NCI-H446 (cell line): ENCODE measurements at places on chromosomes 5 and 9.

DNA sequence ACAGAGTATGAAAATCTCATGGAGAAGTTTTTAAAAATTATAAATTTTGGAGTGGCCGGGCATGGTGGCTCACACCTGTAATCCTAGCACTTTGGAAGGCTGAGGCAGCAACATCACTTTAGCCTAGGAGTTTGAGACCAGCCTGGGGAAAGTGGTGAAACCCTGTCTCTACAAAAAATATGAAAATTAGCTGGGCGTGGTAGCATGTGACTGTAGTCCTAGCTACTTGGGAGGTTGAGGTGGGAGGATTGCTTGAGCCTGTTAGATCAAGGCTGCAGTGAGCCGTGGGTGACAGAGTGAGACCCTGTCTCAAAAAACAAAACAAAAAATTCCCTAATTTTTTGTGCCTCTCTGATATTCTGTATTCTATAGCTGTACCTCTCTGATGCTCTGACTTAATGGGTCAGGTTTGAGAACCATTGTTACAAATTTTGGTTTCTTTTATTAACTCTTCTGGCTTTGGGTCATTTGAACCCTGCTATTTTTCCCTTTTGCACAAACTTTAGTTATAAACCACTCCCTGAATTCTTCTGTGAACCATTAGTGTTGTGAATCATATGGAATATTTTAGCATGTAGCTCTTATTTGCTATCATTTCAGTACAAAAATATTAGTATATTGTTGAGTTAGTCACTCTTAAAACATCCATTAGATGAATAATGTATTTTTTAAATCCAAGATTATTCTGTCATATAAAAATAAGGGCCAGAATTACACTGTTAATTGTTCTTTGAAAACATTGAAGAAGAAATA is 51.0 kb downstream of the FER start:
- no peak for DNase-seq

GRCh38 chr9:17669206-17669605 is 90.3 kb downstream of the SH3GL2 start:
- DNase-seq = no peak

DNA sequence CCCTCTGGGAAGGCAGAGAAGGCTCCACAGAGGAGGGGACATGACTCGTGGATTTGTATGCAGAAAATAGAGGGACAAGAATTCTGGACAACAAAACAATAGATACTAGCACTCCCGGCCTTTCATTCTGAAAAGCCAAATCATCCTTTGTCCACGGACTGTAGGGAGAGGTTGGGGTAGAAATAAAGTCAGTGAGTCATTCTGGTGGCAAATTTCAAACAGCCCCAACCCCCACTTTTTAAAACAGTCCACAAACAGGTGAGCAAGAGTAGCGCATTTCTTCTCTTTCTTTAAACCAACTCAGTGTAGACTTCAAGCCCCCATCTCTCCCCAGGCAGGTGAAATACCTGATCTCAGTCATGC is 56.1 kb downstream of the PTPDC1 start:
- no peak for DNase-seq

DNA sequence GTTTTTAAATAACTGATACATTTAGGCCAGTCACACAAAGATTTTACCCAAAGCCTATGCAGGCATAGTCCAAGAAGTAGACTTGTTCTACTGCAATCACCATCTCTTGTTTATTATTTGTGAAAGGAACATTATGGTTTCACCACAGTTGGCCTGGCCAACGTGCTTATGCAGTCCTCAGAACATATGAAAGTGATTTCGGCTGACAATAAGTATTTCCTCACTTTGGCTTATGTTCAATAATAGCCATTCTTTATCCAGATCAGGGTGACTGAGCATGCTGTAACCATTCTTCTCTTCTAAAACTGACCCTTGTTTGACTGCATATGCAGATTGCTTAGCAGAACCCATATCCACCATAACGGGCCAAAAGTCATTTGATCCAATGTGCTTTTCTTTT is 76.6 kb upstream of the CCDC152 start:
- DNase-seq = no peak

- no peak for DNase-seq
Observed at GRCh38 chr5:163642904-163643303, 137.5 kb downstream of the MAT2B start.

DNA sequence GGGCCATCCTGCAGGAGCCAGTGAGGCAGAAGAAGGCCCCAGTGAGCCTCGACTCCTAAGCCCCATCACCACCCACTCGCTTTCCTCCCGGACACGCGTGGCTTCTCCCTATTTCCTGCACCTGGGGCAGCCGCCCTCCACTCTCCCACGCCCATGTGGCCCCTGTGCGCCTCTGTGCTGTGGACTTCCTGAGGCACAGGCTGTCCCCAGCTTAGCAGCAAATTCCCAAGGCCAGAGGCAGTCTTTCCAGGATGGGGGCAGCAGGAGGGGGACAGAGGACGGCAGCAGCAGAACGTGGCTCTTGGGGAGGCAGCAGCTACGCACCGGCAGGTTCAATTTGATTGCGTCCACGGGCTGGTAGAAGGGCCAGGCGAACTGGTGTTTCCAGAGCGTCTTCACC is 14.9 kb downstream of the BRD3 start:
- no peak for DNase-seq

GRCh38 chr9:61669352-61669751 is 479.5 kb downstream of the SPATA31A7 start:
- DNase-seq = no peak

- no peak for DNase-seq
Observed at GRCh38 chr9:109689701-109690100, 90.3 kb upstream of the PALM2AKAP2 start.

DNA sequence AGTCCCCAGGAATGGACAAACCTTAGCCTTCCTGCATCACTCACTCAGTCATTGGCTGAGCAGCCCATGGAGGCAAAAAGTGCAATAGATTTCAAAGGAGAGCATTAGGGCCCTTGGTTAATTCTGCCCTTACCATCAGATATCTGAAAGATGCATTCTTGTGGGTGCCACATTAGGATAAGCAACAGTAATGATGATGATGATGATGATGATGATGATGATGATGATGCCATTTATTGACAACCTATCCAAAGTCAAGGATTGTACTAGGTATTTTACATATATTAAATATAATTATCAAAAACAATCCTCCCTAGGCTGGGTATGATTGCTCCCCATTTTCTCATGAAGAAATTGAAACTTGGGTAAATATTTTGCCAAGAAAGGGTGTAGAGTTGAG is 9.6 kb upstream of the MED10 start:
- DNase-seq = no peak

DNA sequence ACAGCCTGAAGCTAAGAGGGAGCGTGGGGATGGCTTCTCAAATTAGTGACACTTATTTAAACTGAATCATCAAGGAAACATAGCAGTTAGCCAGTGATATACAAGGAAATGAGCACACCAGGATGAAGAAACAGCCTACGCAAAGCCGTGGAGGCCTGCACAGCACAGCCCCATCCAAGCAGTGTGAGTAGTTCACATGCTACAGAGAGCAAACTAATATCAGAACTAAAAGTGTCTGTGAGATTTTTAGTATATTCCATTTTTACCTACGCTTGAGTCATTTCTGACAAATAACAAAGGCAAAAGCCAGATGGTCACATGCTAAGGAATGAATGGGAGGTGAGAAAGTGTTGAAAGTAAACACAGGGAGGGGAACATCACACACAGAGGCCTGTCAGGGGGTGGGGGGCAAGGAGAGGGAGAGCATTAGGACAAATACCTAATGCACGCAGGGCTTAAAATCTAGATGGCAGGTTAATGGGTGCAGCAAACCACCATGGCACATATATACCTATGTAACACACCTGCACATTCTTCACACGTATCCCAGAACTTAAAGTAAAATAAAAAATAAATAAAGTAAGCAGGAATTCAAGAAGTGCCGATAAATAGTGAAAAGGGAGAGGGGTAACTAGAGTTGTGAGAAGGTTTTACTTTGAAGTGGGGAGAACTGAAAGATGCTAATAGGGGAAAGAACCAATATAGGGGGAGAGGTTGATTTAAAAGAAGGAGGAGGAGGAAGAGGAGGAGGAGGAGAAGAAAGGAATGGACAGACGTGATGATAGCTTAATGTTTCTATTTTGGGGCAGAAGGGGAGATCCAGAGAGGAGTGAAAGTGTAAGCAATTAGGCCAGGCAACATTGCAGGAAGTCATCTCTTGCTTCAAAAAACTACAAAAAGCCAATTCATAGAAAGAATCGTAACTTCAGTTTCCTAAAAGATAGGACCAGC is 100.9 kb upstream of the PTGER4 start:
- no peak for DNase-seq

- DNase-seq = no peak
Observed at GRCh38 chr5:174309131-174309795, 263.8 kb downstream of the NSG2 start.

DNA sequence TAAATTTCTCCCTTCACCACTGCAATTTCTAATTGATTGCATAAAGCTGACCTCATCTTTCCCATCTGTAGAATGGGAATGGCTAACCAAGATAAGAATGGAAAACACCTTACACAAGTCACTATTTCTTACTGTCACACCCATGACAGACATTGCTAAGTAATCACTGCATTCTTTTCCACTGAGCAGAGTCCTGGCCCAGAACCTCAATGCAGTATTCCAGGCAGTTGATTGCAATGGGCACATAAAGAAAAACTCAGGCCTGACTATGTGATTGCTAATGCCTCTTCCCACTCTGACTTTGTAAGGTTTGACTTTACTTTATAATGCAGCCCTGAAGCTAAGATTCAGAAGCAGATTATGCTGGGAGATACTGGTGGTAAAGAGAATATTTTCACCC is 29.3 kb downstream of the TRIM32 start:
- no peak for DNase-seq

GRCh38 chr5:107500840-107501239 is 169.9 kb downstream of the EFNA5 start:
- DNase-seq = no peak

DNA sequence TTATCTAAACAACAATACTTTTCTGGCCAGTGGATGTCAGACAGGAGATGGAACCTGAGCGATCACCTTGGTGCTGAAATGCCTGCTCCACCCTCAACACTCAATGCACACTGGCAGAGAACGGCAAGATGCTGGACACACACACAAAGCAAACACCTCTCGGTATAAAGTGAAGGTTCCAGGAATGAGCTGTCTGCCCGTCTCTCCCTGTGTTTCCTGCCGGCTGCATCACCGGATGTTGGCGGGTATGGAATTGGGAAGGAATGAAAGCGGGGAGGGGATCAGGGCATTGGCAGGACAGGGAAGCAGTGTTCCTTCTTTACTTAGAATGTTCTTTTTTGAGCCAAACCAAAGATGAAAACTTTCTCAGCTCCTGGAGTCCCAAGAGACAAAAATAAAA is 59.2 kb downstream of the MED10 start:
- DNase-seq = no peak

DNA sequence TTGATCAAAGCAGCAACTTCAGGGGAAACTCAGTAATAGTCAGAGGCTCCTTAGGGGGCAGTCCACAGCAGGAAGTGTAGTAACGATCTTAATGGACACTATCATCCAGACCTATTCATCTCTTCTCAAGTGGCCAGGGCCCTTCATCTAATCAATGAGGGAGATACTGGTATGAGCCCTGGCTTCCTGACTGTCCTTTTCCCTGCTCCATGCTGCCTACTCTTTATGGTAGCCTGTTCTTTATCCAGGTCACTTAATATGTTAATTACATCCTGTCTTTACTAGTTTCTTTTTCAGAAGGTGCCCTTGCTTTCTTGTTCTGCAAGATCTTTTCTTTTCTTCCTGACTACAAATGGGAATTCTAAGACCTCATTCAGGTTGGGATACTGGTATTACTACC is 197.1 kb downstream of the CAVIN4 start:
- no peak for DNase-seq

GRCh38 chr9:126125177-126125576 is 201.5 kb upstream of the MVB12B start:
- DNase-seq = no peak

DNA sequence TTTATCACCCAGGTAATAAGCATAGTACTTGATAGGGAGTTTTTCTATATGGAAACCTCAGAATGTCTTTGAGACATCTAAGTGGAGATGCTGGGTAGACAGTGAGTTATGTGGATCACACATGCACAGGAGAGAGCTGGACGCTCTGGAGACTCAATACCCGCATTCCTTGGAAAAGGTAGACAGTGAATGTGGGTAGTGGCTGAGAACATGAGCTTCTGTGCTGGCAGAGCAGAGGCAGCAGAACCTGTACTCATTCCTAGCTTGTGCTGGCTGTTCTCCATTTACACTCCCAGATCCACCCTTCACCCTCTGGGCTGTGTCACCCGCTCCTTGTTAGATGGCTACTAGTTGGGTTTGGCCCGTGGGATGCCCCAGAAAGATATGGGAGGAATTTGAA is 269.8 kb downstream of the ASTN2 start:
- no peak for DNase-seq

- no peak for DNase-seq
Observed at GRCh38 chr5:41399839-41400238, 110.6 kb downstream of the PLCXD3 start.
